ENCODE measurements at places on chromosomes 2 and 18.

DNA sequence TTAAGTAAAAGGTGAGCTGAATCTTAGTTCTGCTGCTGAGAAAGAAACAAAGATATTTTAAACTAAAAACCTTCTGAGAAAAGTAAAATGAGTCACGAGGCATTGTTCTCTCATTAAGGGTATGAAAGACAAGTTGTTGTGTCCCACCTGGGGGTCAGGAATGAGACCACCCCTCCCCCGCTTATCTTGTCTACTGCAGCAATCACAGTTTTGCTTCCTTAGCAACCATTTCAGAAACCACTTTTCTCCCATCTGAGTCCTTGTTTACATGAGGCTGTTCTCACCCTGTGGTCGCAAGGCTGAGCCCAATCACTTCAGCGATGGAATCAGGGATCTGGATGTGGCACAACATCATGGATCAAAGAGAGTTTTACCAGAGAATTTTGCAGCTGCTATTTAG, 377.6 kb upstream of the NETO1 start:
- DNase-seq = no peak

GRCh38 chr2:237998530-237998929, 31.7 kb downstream of the UBE2F start:
- peak; percentile 42 for DNase-seq

DNA sequence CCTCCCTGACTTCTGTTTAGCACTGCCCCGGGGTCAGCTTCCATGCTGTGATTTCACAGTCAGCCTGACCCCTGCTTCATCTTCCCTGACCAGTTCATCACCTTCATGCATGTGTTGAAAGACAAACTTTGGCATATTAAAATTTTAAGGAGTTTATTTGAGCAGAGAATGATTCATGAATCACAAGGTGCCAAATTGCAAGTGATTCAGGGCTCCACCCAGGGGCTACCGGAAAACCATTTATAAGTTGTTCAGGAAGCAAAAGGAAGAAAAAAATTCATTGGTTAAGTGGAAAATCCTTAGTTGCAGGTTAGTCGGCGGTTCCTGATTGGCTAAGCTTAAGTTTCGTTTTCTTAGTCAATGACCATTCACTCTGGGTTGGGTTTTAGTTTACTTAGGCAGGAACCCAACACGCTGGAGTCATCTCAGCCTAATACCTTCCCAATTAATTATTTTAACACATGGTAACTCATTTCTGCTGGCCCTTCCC, 10.6 kb downstream of the IL1F10 start:
- no peak for DNase-seq

GRCh38 chr18:67282796-67283195, 233.7 kb downstream of the DSEL start:
- no peak for DNase-seq

- no peak for DNase-seq
These were observed 190.8 kb downstream of the TMEM18 start for GRCh38 chr2:486371-486770.

DNA sequence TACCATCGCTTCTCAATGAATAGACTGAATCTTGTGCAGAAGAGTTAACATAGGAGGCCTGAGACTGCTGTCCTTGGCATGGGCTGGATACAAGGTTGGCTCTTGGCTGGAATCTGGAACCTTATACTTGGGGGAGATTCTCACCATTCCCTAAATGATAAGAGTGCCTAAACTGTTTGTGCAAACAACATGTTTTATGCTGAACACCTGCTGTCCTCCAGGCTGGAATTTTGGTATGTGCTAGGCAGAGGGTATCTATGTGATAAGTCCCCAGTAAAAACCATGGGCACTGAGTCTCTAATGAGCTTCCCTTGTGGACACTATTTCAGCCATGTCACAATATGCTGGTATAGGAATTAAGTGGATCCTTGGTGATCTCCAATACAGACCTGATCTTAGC, 12.8 kb downstream of the PGAP1 start:
- DNase-seq = no peak

DNA sequence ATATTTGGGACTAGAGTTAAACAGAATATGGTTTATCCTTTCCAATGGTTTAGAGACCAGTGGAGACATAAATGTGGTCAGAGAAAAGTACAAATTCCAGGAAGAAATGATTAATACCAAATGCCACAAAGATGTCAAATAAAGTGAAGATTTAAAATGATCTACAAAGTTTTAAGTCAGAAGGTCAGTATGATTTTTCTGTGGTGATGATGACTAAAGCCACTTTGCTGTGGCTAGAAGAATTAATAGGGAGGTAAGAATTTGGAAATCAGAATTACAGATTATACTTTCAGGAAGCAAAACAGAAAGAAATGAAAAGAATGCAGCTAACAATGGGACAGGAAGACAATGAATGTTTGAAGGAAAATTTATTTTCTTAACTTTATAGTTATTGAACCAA, 91.5 kb upstream of the CDH7 start:
- no peak for DNase-seq

DNA sequence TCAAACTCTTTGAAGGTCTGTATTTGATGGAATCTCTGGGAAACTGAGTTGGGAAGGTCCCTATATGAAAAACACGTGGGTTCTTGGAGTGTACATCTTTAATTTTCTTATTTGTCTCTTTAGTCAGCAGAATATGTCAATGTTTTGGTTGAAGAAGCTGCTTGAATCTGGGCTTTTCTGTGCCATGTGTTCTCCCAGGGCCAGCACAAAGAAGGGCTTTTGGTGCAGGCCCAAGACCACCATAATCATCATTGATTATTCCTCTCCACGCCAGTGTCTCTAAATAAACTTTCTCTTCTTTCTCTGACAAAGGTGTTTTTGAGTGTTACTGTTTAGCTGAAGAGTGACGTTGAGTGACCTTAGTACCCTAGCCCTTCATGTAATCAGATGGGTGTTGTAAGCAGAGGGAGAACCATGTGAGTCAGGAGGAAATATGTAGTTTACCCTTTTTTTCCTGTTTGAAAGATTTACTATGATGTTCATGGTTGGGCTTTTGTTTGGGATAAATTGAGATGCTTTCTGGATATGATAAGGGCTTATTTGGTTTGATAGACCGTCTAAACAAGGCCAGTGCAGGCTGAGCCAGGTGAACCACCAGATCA, 11.6 kb upstream of the TNP1 start:
- no peak for DNase-seq

- no peak for DNase-seq
These were observed 78.5 kb downstream of the SPRED2 start for GRCh38 chr2:65353927-65354326.

GRCh38 chr2:63590626-63591408, 2.1 kb downstream of the MDH1 start:
- no peak for DNase-seq

DNA sequence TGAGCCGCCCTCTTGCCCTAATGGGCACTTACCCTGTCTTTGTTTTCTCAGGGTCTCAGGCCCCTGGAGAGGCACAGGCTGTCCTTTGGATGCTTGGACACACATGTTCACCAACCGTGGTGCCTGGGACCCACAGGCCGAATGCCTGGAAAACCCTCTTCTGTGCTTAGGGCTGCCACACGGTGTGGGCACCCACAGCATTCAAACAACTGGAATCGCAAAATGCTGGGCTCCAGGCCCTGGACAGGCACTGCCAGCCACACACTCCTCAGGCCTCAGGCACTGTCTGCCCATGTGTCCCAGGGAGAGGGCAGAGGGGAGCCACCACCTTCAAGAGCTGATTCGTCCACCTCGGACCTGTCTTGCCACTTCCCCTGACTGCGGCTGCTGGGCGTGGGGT, 123.1 kb upstream of the ACKR3 start:
- no peak for DNase-seq

DNA sequence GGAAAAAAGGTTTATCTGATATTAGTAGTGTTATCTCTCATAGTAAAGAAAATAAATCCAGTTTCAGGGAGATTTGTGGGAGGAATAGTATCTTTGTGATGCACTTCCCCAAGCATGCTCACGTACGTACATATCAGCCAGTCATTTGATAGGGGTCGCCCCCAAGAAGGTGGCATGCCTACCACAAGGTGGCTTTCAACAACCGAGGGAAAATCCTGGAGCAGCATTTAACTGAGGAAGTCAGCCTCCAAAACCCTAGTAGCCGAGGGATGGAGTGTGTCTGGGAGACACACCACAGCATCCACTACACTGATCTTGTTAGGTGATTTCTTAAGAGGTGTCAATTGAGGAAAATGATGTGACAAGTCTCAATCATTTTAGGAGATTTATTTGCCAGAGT, 623.9 kb downstream of the NYAP2 start:
- no peak for DNase-seq

GRCh38 chr2:202909394-202910192, 1.9 kb downstream of the WDR12 start:
- no peak for DNase-seq

DNA sequence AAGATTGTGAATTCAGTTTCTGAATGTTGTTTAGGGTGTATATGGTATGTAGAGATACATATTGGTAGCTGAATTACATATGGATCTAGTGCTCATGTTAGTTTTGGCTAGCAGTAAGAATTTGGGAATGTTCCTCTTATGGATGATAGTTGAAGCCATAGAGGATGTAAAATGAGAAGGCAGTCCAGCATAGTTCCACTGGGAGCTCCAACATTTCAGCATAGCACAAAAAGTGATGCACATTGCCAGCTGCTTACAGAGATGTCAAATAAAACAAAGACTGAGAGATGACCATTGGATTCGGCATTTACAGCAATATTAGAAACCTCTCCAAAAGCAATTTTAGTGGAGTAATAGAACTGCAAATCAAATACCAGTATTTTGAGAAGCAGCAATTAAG, 77.4 kb downstream of the EML4 start:
- DNase-seq = no peak

DNA sequence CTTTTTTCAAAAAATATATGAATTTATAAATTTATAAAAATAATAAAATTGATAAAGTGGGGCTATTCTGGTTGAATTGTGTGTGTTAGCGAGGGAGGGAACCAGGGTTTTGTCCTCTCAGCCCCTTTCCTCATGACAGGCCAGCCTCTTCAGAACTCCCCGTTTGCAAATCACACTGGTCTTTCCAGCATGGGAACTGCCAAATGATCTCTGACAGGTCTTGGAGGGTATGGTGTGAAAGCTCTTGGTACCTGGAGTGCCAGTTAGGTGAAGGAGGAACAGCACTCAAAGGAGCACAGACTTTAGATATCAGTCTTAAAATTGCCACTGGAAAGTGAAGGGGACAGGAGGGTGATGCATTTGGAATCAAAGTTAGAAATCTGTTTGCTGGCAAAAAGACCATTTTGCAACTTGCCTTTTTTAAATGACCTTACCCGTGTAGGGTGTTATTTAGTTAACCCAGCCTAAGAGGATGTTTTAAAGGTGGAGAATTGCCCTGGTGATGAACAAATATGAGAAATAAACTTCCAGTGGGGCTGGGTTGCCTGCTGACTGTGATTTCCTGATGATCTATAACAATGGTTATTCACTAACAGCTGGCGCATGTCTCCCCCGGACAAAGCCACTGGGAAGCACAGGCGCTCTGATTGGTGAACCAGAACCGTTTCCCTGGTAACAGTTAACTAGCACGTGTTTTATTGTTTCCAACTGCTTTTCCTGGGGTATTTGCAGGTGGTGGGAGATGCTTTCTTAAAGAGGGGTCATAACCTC, 85.3 kb upstream of the EFEMP1 start:
- DNase-seq = no peak

- no peak for DNase-seq
These were observed 104.9 kb downstream of the VWA3B start for GRCh38 chr2:98191883-98192282.

- no peak for DNase-seq
These were observed 25.3 kb downstream of the GPR55 start for GRCh38 chr2:230899786-230900185.

DNA sequence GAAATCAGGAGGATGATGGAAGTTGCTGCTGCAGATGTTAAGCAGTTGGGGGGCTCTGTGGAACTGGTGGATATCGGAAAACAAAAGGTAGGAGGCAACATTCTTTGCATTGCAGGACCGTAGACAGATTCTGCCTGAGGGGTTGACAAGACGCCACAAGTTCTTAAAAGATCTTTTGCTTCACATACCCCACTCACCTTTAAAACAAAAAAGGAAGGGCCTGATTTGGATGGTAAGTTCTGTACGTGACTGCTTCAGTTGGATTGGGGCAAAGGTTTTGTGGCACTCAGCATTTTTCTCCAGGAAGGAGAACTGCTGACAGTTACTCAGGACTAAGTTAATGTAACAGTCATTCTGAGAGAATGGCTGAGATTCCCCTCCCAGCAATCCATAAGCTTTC, 5.2 kb downstream of the CNDP2 start:
- DNase-seq = no peak

DNA sequence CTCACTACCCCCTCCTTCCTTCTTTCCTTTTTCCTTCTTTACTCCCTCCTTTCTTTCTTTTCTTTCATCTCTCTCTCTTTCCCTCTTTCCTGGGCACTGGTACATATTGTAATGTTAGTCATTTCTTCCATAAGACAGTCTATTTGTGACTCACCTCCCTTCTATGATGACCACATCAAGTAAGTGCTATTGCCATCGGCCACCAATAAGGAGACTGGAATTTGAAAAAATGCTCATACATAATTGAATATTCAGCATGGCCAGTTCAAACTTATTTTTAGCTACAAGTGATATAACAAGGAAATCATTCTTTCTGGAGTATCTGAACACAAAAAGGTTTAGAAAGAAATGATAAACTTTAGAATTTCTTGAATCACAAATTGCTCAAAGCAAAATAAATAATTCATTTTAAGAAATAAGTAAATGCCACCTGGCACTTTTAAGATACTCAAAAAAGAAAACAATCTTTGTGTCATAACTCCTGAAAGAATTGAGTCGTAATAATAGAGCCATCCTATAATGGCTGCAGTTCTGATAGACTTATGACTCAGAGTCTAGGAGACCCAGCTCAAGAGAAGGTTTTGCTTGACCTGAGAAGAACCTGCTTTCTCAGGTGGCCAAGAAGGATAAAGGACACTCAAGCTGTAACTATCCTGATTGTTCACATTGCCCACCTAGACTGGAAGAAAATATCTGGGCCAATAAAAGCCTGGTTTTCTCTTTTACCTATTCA, 51.6 kb upstream of the CCBE1 start:
- DNase-seq = no peak

- no peak for DNase-seq
These were observed 110.3 kb downstream of the CMPK2 start for GRCh38 chr2:6755456-6755855.

DNA sequence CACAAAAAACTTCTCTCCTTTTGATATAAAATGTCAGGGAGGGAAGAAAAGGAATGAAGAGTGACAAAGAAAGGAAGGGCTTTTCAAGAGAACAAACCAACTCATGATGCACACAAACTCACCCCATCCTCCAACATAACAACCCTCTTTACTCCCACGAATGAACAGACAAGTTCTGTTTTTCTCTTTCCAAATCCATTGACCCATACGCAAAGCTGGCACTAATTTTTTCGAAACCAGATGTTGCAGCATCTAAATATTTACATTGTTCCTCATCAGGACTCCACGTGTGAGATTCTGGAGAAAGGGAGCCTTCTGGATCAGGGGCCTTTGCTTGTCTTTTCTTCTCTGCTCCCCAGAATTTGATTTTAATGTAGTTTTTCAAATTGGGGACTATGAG, 143.3 kb upstream of the BCL2L11 start:
- no peak for DNase-seq

DNA sequence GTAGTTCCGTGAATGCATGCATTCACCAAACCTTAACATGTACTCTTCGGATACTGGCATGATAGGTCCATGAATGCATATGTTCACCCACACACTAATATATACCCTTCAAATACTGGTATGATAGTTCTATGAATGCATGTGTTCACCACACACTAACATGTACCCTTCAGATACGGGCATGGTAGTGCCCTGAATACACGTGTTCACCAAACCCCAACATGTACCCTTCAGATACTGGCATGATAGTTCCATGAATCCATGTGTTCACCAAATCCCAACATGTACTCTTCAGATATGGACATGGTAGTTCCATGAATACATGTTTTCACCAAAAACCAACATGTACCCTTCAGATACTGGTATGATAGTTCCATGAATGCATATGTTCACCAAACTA, 48.5 kb upstream of the ALKAL2 start:
- DNase-seq = no peak

Data from GM20000 (cell line).